Eye (tissue), 1 donor: ENCODE measurements at places on chromosomes 6 and 20.

DNA sequence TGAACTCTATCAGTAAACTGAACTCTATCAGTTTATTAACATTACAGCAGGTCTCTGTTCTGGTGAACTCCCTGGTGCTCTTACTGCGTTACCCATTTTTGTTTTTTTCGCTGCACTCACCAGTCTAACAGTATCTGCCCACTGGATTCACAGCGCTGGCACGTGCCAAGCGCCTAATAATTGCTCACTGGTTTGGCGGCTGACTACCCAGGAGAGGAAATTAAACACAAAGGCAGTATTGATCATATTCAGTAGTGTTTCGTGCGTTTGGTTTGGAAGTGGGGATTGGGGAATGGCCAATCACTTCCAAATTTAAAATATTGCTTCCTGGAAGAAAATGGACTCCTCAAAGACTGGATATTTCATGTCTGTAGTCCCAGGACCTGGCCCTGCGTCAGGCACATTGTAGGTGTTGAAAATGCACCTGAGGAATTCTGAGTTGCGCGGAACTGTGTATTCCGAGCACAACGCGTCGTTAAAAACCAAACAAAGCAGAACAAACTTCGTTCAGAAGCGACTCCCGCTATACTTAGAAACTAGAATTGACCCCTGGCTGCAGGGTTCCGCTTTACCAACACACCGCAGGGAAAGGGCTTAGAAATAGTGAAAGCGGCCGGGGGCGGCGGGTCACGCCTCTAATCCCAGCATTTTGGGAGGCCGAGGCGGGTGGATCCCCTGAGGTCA, 1.1 kb upstream of the RPS12 start:
- DNase-seq, result peak; percentile 81

GRCh38 chr20:20832715-20833114, 120.3 kb upstream of the RALGAPA2 start:
- no peak for DNase-seq

- DNase-seq, result peak; percentile 79
These were observed 10.9 kb downstream of the ABT1 start for GRCh38 chr6:26607434-26608230.

DNA sequence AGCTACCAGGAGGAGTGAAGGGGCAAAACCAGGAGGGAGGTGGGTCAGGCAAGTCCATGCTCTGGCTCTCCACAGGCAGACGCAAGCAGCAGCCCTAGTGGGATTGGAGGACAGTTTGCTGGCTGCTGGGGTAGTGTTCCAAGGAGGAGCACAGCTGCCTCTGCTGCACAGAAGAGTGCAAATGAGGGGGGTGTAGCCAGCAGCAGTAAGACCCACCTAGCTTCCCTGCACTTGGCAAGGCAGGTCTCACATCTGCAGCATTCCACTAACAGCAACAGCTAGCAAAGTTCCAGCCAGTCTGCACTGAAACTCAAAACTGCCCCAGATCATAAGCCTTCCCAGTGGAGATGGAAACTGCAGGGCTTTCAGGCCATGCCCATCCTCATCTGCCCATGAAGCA, 405.0 kb downstream of the UTRN start:
- DNase-seq, result no peak

GRCh38 chr6:11011787-11012234, 32.3 kb downstream of the ELOVL2 start:
- no peak for DNase-seq

- no peak for DNase-seq
These were observed 138.8 kb downstream of the KHDRBS2 start for GRCh38 chr6:62146954-62147853.

DNA sequence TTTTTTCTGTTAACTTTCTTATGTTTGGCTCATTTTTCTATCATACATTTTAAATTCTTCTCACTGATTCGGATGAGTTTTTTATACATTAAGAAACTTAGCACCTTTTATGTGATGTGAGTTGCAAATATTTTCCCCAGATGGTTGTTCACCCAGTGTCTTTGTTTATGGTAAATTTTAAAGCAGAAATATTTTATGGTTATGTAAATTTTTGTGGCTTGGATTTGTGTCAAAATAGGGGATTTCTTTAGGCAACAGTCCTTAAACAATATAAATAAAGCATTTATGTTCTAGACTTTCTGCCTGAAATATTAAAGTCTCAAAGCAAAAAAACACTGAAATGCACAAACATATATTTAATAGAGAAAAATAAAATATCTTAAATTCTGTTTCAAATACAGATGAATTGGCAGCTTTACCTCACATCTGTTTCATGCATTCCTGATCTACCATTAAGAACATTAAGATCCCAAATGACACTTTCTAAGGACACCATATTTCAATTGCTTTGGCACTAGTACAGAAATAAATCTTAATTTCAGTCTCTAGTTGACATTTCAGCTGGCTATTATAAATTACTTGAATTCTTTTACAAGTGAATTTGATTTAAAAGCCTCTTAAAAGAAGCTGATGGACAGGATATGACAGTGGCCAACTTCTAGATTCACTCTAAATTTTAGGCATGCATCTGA, 646.6 kb downstream of the HACE1 start:
- peak; percentile 7 for DNase-seq

- DNase-seq, result no peak
These were observed 72.5 kb downstream of the ARHGAP18 start for GRCh38 chr6:129637340-129638054.

DNA sequence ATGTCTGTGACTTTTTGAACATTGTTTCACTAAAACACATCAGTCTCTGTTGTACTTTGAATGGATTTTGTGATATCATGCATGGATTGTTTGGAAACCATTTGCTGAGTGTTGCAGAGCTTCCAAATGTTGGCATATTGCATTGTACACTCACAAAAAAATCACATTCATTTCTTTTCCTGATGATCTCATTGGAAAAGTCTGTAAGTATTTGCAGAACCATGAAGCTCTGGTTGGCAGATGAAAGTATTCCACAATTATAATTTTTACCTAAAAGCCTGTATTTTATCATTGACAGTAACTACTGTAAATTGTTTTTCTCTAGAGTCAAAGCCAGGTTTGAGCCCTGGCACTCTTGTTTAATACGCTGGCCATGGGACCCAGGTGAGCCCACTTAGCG, 42.1 kb downstream of the VAPB start:
- no peak for DNase-seq

- no peak for DNase-seq
These were observed 230.1 kb downstream of the NFATC2 start for GRCh38 chr20:51312480-51312783.

DNA sequence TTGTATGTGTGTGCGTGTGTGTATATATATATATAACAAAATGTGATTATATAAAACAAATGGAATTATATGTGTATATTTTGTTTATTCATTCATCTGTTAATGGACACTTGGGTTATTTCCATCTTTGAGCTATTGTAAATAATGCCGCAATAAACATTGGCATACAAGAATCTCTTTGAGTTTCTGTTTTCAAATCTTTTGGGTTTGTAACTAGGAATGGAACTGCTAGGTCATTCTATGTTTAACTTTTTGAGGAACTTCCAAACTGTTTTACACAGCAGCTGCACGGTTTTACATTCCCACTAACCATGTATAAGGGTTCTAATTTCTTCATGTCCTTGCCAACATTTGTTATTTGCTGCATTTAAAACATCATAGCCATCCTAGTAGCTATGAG, 39.9 kb upstream of the TGM2 start:
- DNase-seq, result no peak

DNA sequence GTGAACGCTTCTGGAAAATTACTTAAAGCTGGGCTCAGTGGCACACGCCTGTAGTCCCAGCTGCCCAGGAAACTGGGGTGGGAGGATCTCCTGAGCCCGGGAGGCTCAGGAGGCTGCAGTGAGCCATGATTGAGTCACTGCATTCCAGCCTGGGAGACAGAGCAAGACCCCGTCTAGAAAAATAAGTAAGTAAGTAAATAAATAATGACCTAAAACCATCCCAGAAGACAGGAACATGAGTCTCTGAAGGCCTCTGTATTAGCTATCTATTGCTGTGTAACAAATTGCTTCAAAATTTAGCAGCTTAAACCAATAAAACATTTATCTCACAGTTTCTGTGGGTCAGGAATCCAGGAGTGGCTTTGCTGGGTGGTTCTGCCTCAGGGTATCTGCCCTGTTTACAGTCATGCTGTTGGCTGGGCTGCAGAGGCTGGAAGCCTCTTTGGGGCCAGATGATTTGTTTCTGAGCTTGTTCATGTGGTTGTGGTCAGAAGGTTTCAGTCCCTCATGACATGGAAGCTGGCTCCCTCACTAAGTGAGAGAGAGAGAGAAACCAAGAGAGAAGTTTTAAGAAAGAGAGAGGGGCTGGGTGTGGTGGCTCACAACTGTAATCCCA, 48.4 kb upstream of the NCOA3 start:
- no peak for DNase-seq

- DNase-seq, result no peak
These were observed 12.5 kb downstream of the SESN1 start for GRCh38 chr6:109082188-109082577.

- DNase-seq, result no peak
These were observed 203.2 kb downstream of the ISM1 start for GRCh38 chr20:13424174-13424833.

GRCh38 chr6:168138436-168138835, 59.4 kb upstream of the FRMD1 start:
- no peak for DNase-seq

GRCh38 chr20:50385733-50386640, 124.2 kb upstream of the PTPN1 start:
- DNase-seq, result no peak

GRCh38 chr6:41162687-41163418, at the start of gene TREM2:
Gene TREM2, minus strand, starts transcription at chr6:41163116. Its CDS starts 34 bp downstream, at chr6:41163082.
- no peak for DNase-seq

- peak; percentile 45 for DNase-seq
These were observed 151.6 kb upstream of the GMDS start for GRCh38 chr6:2396846-2397630.

- no peak for DNase-seq
These were observed 267.2 kb upstream of the ECI2 start for GRCh38 chr6:4402477-4402976.
